DMS79 treated with DMSO at 0.1 percent for 48 hours (cell line): ENCODE measurements at places on chromosomes 16 and 17.

DNA sequence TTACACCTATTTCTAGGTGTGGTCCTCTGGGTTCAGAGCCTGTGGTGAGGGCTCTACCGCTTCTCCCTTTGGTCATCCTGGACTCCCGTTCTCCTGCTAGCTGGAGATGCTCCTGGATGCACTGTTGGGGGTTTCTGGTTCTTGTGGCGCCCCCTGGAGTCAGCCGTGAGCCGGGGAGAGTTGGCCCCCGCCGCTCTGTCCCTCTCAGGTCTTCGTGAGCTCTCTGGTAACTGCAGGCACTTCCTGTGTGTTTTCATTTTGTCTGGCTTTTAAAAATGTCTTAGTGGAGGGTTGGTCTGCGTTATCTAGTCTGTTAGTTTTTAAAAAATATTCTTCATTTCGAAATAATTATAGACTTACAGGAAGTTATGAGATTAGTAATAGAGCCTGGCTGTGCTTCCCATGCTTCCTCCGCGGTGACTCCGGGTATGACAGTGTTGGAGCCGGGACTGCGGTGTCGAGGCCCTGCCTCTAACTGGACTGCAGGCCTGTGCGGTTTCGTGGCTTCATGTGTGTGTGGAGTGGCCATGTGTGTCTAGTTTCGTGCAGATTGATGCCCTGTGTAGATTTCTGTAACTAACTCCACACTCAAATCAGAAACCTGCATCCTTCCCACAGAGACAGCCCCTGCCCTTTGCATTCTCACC, 78.0 kb upstream of the ZNF750 start:
- DNase-seq, result no peak

GRCh38 chr17:7782240-7782639, 51.8 kb upstream of the KDM6B start:
- no peak for DNase-seq

GRCh38 chr16:65658349-65658748, 536.5 kb upstream of the CDH11 start:
- DNase-seq, result no peak

- no peak for DNase-seq
These were observed 15.1 kb upstream of the ATP6V0C start for GRCh38 chr16:2498531-2499253.

- no peak for DNase-seq
These were observed 21.0 kb upstream of the TNS4 start for GRCh38 chr17:40522250-40522960.
